ENCODE measurements at places on chromosomes 13 and 19.

DNA sequence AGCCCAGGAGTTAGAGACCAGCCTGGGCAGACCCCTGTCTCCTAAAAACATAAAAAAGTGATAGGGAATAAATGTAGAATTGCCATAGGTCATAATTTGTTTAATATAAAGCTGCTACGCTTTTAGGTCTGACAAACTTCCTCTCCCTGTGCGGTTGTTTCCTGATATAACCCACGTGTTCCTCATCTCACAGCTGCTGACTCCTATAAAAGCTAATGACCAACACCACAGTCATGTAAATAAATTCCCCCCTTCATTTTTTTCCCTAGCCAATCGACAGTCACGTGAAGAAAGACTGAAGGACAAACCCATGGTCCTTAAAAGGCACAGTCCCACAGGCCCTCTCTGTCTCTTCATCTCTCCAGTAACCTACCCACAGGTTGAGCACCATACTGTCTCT, 27.5 kb downstream of the ZNF266 start:
- no peak for DNase-seq

DNA sequence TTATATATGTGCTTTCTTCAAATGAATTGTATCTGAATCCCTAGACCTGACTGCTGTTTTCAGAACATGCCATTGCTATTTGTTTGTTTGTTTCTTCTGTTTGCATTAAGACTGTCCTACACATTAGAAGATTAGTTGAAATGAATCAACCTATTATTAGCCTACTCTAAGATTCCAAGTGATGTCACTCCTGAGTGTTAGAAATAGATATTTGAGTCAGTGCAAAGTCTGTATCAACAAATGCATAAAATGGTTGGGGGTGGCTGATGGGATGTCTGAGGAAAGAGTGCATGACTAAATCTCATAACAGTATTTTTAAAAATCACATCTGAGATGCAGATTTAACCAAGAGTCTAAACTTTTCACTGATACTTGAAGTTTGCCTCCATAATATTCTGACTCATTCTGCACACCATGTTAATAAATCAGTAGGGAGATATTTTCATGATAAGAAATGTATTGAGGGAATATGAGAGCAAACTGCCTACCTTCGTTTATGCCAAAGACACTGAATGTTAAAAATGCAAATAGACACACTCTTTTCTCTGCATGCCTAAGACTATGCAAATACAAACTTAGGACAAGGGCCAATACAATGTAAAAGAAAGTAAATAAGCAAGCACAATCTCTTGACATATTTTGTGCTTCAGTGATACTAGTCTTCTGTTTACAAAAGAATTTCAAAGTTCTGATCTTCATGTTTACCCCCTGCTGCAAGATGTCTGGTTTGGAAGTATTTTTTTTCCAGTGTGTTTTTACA, 253.3 kb downstream of the LIG4 start:
- no peak for DNase-seq

DNA sequence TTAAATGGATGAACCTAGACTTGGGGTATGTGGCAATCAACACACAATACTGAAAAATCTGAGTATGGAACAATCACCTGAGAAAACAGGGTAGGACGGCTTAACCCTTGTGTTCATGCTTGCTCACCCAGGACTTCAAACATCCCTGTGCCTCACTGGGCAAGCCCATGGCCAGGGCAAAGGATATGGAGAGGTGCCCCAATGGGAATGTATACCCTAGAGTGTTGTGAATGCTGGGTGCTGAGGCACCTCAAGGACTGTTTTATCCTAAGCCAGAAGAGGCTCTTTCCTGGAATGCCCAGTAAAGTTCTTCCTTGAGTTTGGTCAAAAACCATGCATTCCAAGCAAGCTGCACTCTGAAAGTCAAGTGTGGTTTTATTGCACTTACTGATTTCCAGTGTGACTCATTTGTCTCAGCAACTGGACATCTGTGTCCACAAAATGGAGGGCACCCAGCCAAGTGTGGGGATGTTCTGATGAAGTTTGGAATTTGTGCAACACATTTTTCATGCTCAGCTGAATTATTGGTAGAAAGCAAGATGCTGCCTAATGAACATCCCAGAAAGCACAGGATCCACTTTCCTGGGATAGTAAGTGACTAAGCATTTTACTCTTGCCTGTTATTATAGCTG, 531.3 kb downstream of the RFC3 start:
- DNase-seq: no peak

GRCh38 chr19:3231288-3231687, 6.8 kb downstream of the CELF5 start:
- no peak for DNase-seq

DNA sequence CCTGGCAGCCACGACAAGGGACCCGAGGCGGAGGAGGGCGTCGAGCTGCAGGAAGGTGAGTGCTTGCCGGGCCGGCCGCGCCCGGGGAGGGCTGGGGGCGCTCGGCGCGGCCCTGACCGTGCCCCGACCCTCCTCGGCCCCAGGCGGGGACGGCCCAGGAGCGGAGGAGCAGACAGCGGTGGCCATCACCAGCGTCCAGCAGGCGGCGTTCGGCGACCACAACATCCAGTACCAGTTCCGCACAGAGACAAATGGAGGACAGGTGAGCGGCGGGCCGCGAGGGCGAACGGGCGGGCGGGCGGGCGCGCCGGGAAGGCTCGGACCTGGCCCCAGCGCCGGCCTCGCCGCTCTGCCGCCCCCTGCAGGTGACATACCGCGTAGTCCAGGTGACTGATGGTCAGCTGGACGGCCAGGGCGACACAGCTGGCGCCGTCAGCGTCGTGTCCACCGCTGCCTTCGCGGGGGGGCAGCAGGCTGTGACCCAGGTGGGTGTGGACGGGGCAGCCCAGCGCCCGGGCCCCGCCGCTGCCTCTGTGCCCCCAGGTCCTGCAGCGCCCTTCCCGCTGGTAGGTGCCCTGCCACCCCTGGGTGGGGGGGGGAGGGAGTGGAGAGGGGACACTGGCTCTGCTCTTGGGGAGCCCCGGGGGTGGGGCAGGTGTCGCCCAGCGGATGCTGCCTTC, 816 bp downstream of the USF2 start:
- peak; percentile 94 for DNase-seq

GRCh38 chr19:1396019-1396767, 5.1 kb downstream of the GAMT start:
- no peak for DNase-seq

DNA sequence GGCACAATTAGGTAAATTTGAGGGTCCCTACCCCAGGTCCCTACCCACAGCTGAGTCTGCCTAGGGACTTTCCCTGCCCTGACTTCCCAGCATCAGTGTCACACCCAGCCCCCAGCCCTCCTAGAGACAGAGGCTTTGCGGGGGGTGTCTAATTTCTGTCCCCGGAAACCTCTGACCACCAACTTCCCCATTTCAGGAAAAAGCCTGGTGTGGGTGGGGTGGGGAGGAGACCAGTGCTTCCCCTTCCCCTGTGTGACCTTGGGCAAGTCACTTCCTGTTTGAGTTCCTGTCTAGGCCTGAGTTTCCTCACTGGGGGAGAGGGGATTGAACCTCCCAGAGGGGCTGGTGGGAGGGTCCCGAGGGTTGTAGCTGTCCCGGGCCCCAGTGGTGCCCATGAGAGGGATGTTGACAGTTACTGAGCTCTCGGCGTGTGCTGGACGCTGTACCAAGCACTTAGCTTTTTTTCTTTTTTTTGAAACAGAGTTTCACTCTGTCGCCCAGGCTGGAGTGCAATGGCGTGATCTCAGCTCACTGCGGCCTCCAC, 7.9 kb downstream of the VASP start:
- DNase-seq: peak; percentile 74

- no peak for DNase-seq
Measured at GRCh38 chr13:23443878-23444277, 10.4 kb upstream of the SACS start.

GRCh38 chr13:40271271-40271885, 395.1 kb downstream of the FOXO1 start:
- DNase-seq: no peak

DNA sequence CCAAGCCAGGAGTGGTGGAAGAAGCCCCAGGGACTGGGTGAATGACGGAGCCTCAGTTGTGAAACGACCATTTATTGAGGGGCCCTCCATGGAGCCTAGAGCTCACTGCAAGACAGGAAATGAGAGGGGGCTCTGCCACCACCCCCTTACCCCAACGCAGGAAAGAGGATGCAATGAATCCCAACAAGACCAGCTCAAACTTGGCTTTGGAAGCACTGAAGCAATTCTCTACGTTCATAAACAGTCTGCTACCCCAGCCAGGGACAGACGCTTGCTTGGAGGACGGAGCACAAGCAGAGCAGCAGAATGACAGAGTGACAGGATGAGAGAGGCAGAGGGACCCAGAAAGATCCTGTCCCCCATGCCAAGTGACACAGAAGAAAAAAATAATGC, 1.0 kb downstream of the PRKACA start:
- no peak for DNase-seq

GRCh38 chr13:95140502-95140901, 160.7 kb downstream of the ABCC4 start:
- no peak for DNase-seq

- DNase-seq: peak; percentile 81
Measured at GRCh38 chr13:109700176-109700575, 86.2 kb downstream of the IRS2 start.

GRCh38 chr19:45151821-45152503, 8.8 kb downstream of the NKPD1 start:
- DNase-seq: no peak

GRCh38 chr13:79405501-79405830, 589 bp downstream of the RBM26 start:
- no peak for DNase-seq

- DNase-seq: no peak
Measured at GRCh38 chr13:34338102-34338501, 520.2 kb downstream of the RFC3 start.

DNA sequence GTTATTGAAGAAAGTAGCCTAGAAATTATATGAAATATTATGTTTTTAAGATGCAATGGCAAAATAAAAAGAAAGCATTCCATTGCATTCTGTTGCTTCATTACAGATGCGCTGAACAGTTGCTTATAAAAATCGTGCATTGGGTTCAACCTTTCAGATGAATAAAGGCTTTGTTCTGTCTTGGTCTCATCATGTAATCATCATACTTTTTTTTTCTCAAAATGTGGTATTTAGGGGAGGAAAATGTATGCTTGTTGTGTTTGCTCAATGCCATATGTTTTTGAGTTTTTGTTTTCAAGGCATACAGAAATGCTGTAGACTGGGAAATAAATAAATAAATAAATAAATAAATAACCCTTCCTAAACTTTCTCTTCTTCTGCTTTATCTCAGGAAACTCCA, 1.1 kb upstream of the MBNL2 start:
- no peak for DNase-seq

DNA sequence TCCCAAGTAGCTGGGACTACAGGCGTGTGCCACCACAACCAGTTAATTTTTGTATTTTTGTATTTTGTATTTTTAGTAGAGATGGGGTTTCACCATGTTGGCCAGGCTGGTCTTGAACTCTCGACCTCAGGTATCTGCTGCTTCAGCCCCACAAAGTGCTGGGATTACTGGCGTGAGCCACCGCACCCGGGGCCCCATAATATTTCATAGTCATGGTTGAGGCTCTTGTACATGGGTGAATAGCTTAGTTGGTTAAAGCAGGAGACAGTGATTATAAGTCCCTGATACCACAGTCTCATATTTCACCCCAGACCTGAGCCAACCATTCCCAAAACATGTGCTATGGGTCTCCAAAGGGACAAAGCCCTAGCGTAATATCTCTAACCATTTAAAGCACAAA, 26.1 kb downstream of the MBNL2 start:
- DNase-seq: no peak

- DNase-seq: no peak
Measured at GRCh38 chr19:50819636-50820035, 4.0 kb downstream of the KLK1 start.

- DNase-seq: no peak
Measured at GRCh38 chr19:45815481-45816216, 541 bp upstream of the RSPH6A start.

DNA sequence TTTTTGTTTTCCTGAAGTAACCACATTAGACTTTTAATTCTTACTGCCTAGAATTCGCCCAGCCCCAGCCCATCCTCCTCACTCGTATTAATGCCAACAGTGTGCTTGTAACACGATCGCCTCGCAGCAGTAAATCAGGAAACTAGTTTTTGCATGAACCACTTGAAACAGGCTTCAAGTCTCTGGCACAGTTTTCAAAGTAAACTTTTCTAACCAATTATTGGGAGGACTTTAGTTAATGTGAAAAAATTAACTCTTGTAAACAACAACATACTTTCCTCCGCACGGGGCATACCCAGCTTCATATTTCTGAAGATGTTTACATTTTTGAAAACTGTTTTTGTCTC, 39.2 kb downstream of the TNFRSF19 start:
- DNase-seq: no peak

- no peak for DNase-seq
Measured at GRCh38 chr19:12987781-12988180, 7.5 kb upstream of the NFIX start.

DNA sequence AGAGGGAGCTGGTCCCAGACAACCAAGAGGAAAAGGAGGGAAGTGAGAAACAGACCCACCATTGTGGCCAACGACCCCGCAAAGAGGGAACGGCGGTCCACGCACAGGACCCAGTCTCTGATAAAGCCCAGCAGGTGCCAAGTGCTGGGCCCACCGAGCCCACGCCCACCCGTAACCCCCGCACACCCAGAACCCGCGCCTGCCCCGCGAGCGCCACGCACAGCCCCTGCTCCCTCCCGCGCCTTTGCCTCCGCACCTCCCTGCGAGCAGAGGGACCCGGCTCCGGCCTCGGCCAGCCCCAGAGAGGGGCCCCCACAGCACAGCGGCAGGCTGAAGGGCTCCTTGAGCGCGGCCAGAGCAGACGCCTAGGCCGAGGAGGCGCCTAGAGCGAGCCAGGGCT, 1192.2 kb downstream of the PCDH17 start:
- DNase-seq: no peak

GRCh38 chr13:111213964-111214726, 99.0 kb downstream of the ARHGEF7 start:
- DNase-seq: no peak

DNA sequence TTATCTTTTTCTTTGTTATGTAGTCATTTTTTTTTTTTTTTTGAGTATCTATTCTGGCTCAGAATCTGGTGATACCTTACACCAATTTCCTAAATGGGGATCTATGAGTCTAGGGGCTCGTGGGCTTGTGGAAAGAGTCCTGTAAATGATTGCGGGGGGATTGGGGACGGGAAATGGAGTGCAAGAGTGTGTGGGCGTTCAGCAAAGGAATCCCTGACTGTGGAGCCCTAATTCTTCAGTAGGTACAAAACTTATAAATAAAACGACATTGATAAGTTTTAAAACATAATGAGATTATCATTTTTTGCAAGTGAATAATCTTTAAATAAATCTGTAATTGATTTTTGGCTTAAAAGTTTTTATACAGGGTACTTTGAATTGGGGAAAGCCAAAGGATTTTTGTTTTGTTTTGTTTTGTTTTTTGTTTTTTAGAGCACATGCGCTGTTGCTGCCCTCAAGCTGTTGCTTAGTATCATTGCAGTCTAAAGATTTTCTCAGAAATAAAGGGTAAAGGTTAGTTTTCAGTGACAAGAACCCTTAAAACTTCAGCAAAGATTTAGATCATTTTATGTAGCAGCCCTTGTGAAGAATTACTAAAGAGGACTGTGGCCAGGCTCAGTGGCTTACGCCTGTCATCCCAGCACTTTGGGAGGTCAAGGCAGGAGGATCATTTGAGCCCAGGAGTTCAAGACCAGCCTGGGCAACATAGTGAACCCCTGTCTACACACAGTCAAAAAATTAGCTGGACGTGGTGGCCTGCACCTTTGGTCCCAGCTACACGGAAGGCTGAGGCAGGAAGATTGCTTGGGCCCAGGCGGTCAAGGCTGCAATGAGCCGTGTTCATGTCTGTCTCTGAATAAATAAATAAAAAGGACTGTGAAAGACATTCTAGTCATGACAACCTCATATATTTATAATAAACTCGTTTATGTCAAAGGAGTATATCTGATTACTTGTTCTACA, 1.7 kb downstream of the ERCC5 start:
- DNase-seq: no peak
